ENCODE measurements at places on chromosomes 16 and 17. TPM values are rescaled to one million over a fixed set of nuclear protein-coding genes. Genes with fewer than 3 reads are reported as not detected.

Gene UNC45B
- polyA plus RNA-seq, result under 0.01 TPM

Gene WNT9B
- 0.34 TPM for polyA plus RNA-seq

Gene ABCC1
- 5.3 TPM for polyA plus RNA-seq

Gene STAT3
- 60.7 TPM for polyA plus RNA-seq

Gene ANKRD11
- polyA plus RNA-seq, result 48.4 TPM

Gene GPS2
- 40.1 TPM for polyA plus RNA-seq

Gene SEZ6L2
- polyA plus RNA-seq, result 1.4 TPM

Gene CENPT
- polyA plus RNA-seq, result 47.5 TPM

Gene FOXC2
- 1.0 TPM for polyA plus RNA-seq

Gene TBC1D28
- polyA plus RNA-seq, result not detected

Gene CD300LG
- polyA plus RNA-seq, result 117 TPM
